NCI-H1092 treated with DMSO at 0.1 percent for 48 hours (cell line): ENCODE measurements at places on chromosomes 5 and 9.

DNA sequence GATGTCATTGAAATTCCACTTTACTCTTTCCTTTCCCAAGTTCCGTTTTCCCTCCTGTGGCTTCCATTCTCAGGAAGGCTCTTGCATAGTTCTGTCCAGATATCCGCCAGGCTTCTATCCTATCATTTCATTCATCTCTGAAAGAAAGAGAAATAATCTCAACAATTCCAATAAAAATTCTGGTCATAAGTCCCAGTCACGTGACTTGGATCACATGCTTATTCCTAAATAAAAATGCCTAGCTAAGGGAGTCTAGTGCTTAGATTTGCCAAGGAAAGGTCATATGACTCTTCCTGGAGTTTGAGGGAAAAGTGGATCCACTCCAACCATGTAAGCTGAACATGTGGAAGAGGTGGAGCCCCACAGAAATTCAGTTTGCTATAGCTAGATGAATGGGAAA lies 146.0 kb upstream of the PPP1R2B start:
- no peak for DNase-seq

DNA sequence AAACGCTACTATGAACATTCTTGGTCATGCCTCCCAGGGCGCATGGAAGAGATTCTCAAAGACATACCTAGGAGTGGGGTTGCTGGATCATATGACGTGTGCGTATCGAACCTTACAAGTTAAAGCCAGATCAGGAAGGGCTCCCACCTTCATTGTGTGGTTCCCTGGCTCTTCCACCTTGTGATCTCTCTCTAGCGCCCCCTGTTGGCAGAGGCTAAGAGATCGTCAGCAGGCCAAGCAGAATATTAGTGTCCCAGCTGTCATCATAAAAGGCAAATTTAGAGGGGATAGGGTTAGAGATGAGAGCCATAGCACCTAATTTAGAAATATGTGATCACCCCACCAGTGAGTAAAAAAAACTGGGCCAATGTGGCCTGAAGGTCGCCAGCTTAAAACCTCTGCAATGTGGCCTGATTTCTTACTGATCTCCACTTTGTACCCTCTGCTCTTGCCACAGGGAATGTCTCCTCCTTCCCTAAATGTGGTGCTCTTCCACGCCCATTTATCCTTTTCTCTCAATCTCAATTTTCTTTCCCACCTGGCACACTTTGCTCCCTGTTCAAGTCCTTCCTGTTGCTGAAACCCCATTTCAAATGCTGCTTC lies 91.7 kb upstream of the SHB start:
- peak; percentile 40 for DNase-seq

DNA sequence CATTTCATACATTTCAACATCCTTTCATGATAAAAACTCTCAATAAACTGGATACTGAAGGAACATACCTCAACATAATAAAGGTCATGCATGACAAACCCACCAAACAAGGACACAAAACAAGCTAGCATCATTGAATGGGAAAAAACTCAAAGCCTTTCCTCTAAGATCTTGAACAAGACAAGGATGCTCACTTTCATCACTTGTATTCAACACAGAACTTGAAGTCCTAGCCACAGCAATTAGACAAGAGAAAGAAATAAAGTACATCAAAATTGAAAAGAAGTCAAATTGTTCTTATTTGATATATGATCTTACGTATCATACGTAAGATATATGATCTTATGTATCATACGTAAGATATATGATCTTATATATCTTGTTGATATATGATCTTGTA lies 5.3 kb downstream of the MRPL50 start:
- DNase-seq = no peak

GRCh38 chr9:76302947-76303550 lies 91.2 kb downstream of the RFK start:
- peak; percentile 62 for DNase-seq

- no peak for DNase-seq
These were observed 2055.2 kb downstream of the MAT2B start for GRCh38 chr5:165560648-165561047.

GRCh38 chr9:75181750-75182149 lies 93.4 kb downstream of the OSTF1 start:
- no peak for DNase-seq
